ENCODE measurements at places on chromosomes 4 and X.

DNA sequence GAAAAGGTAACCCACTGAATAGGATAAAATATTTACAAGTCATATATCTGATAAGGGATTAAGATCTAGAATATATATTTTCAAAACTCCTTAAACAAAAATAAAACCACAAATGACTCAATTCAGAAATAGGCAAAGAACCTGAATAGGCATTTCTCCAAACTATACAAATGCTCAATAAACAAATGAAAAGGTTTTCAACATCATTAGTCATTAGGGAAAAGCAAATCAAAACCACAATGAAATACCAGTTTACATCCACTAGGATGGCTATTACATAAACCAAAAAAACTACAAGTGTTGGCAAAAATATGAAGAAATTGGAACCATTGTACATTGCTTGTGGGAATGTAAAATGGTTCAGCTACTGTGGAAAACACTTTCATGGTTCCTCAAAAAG is 167.0 kb upstream of the GALNT7 start:
- no peak for DNase-seq

DNA sequence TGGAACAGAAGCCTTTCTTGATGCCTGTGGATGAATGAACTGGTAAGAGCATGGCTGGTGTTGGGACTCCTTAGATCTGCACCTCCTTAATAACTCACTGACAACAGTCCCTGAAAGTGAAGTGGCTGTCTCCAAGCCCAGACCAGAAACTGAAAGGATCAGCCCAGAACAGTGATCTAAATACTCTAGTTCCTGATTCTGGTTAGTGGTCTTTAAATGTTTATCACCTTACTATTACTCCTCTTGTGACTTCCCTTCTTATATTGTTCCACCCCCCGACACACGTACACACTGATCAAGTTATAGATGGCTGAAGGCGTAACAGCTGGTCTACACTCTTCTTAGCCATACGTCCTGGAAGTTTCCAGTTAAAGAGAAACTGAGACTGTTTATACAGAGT is 33.8 kb upstream of the ARMCX2 start:
- no peak for DNase-seq

GRCh38 chrX:20399728-20400414 is 133.2 kb upstream of the RPS6KA3 start:
- no peak for DNase-seq

DNA sequence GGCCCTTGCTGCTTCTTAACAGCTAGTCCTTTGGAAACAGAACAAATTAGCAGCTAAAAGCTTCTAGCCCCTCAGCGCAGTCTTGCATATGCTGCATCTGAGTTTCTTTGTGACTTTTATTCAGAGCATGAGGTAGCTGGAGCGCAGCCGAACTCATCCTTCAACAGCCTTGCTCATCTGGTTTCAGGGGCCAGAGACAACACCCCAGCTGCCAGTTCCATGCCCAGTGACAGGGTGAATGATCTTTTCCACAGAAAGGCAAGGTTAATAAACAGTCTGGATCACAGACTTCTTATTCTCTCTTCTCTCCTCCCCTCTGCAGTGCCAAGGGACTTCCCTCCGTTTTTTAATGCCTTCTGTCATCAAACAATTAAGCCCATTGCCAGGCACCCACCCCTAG is 216.6 kb upstream of the INTU start:
- no peak for DNase-seq

GRCh38 chrX:18582910-18583493 is 88.9 kb downstream of the RS1 start:
- DNase-seq, result no peak

DNA sequence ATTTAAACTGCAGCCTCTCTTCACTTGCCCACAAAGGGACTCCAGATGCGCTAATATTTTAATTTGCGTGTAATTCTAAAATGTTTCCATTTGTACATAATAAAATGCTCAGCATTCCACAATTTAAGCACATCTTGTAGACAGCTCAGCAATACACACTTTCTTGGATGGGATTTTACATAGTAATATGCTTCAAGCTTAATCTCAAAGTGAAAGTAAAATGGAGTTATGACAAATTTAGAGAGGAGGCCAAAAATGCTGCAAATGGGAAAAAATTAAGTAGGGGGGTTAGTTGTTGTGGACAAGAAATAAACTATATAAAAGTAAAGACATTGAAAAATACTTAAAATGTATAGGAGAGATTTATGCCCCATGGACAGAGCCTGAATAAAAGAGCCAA is 149.1 kb downstream of the FBXO8 start:
- DNase-seq, result no peak

DNA sequence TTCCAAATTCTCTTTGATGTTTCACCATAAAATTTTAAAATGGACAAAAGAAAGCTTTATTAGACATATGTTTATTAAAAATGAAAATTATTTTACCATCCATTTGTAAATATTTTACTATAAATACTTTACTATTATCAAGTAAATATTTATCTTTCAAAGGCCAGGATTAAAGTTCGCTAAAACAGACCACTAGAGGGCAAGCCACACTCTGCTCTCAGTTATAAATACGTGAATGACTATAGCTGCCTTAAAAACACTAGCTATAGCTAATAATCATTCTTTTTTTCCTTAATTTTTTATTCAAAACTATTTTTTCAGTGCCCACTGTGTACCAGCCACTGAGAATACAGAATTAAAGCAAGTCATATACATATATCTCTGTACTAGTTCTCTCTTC is 38.6 kb downstream of the UNC5C start:
- DNase-seq, result no peak

GRCh38 chr4:47720787-47721186 is 117.1 kb downstream of the CORIN start:
- DNase-seq, result no peak

GRCh38 chrX:50202539-50202938 is 1.7 kb upstream of the AKAP4 start:
- no peak for DNase-seq
